ENCODE measurements at places on chromosomes 7 and 10. TPM values are rescaled to one million over a fixed set of nuclear protein-coding genes. Genes with fewer than 3 reads are reported as not detected.

The NKX2-3 gene
- total RNA-seq = not detected

The TFEC gene
- total RNA-seq = not detected

DNA sequence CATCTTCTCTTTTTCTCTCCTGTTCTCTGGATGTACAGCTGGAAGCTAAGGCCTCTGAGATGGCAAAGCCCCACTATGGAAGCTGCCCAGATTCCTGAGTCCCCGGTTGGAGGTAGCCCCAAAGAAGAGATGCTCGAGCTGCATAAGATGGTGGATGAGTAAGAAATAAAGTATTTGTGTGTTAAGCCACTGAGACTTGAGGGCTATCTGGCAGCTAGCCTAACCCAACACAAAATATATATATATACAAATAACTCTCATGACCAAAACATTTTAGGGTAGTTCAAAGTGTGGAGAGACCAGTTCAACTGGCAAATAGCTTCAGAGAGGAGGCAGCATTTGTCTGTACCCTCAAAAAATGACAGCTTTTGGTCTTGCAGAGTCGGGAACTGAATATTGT is 72.4 kb upstream of the PDE1C start:
- H3K27ac ChIP-seq = no peak overlapping the region
- no peaks in the 10 kb centered on the region for H3K4me1 ChIP-seq
- H3K4me3 ChIP-seq = no peak overlapping the region
- peaks cover 2% of the 10 kb centered on the region for H3K27me3 ChIP-seq
- no peaks in the 10 kb centered on the region for H3K36me3 ChIP-seq

The SLC18A2 gene
- total RNA-seq = 0.14 TPM

GRCh38 chr7:22647451-22648257 is 79.3 kb upstream of the IL6 start:
- H3K27me3 ChIP-seq = peaks cover 32% of the 10 kb centered on the region
- peaks cover 4% of the 10 kb centered on the region for H3K4me1 ChIP-seq
- H3K27ac ChIP-seq = no peak overlapping the region
- no peak overlapping the region for H3K4me3 ChIP-seq

The FAM13C gene
- total RNA-seq = not detected

The TBXAS1 gene
- total RNA-seq = 3.6 TPM

DNA sequence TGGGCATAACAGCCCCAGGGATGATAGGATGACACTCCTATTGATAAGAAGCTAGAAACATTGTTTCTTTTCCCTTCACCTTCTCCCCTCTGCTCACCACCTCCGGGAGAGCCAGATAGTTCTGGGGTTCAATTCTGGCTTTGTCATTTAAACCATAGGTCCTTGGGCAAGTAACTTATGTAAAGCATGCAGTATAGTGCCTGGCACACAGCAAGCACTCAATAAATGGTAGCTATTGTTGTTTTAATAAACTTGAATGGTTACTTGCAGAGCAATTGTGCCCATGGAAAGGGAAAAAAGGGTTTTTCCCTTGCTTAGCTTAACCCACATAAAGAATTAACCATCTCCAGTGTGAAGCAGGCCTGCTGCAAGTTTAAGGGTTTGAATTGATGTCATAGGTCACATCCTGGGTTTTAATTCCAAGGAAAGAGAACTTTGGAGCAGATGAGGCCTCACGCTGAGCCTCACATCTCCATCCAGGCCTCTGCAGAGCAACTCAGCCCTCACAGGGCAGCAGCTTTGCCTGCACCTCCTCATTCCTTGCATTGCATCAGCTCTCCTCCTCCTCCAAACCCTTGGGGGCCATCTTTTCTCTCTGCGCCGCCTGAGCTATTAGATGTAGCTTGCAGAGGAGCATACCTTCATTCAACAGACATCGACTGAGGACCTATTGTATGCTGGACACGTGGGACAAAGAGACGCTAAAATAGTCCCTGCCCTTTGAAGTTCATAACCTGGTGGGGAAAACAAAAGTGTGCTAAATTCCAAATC is 22.9 kb downstream of the ZNF775 start:
- no peak overlapping the region for H3K4me3 ChIP-seq
- H3K4me1 ChIP-seq = peaks cover 41% of the 10 kb centered on the region
- H3K27me3 ChIP-seq = no peaks in the 10 kb centered on the region
- H3K36me3 ChIP-seq = peaks cover 6% of the 10 kb centered on the region
- no peak overlapping the region for H3K27ac ChIP-seq

The CYP3A7 gene
- not detected for total RNA-seq

- no peak overlapping the region for H3K27ac ChIP-seq
- H3K4me3 ChIP-seq = no peak overlapping the region
- no peaks in the 10 kb centered on the region for H3K27me3 ChIP-seq
- DNase-seq = no peak
- no peaks in the 10 kb centered on the region for H3K4me1 ChIP-seq
- no peaks in the 10 kb centered on the region for H3K36me3 ChIP-seq
Observed at GRCh38 chr7:46058086-46058823, 137.2 kb upstream of the IGFBP3 start.

The PTER gene
- 34.5 TPM for total RNA-seq
